ENCODE measurements at places on chromosomes 2 and 18. TPM values are rescaled to one million over a fixed set of nuclear protein-coding genes. Genes with fewer than 3 reads are reported as not detected.

Gene GALNT14
- 27.4 TPM for polyA plus RNA-seq

- no peaks in the 10 kb centered on the region for H3K27me3 ChIP-seq
- H3K27ac ChIP-seq: no peak overlapping the region
- H3K36me3 ChIP-seq: no peaks in the 10 kb centered on the region
- no peak for DNase-seq
These were observed 375.0 kb upstream of the ZEB2 start for GRCh38 chr2:144894612-144895599.

Gene AGPS
- 14.1 TPM for polyA plus RNA-seq

DNA sequence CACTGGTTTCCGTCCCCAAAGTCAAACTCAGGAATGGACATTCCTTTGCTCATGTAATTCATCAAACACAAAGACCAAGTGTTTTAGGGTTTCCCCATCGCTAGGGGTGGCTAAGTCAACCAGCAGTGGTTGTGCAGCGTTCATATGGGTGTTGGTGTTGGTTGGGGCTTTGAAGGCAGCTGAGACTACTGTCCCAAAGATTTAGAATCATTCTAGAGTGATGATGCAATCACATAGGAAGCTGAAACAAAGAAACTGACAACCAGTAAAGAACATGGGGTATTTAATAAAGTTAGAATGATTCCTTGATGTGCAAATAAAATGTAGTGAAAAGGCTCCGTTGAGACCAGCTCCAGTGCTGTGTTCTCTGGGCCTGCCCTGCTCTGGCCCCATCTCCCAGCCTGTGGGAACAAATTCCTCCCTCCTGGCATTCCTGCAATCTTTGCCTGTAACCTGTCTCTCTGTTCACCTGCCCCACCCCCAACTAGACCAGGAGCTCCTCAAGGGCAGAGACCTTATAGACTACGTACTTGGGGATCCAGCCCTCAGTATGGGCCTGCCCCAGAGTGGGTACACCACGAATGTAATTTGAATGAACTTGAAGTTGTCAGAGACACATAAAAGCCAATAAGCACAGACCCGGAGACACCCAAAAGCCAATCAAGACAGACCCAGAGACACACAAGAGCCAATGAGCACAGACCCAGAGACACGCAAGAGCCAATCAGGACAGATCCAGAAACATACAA lies 191.7 kb upstream of the TWIST2 start:
- H3K27me3 ChIP-seq: peaks cover 3% of the 10 kb centered on the region
- H3K4me3 ChIP-seq: no peak overlapping the region
- H3K36me3 ChIP-seq: no peaks in the 10 kb centered on the region
- H3K27ac ChIP-seq: no peak overlapping the region
- no peak for DNase-seq

Gene TEX44
- not detected for polyA plus RNA-seq

- H3K4me1 ChIP-seq: peaks cover 13% of the 10 kb centered on the region
- H3K27ac ChIP-seq: no peak overlapping the region
- no peaks in the 10 kb centered on the region for H3K36me3 ChIP-seq
- no peaks in the 10 kb centered on the region for H3K27me3 ChIP-seq
These were observed 68.8 kb downstream of the LTBP1 start for GRCh38 chr2:33015421-33016142.

DNA sequence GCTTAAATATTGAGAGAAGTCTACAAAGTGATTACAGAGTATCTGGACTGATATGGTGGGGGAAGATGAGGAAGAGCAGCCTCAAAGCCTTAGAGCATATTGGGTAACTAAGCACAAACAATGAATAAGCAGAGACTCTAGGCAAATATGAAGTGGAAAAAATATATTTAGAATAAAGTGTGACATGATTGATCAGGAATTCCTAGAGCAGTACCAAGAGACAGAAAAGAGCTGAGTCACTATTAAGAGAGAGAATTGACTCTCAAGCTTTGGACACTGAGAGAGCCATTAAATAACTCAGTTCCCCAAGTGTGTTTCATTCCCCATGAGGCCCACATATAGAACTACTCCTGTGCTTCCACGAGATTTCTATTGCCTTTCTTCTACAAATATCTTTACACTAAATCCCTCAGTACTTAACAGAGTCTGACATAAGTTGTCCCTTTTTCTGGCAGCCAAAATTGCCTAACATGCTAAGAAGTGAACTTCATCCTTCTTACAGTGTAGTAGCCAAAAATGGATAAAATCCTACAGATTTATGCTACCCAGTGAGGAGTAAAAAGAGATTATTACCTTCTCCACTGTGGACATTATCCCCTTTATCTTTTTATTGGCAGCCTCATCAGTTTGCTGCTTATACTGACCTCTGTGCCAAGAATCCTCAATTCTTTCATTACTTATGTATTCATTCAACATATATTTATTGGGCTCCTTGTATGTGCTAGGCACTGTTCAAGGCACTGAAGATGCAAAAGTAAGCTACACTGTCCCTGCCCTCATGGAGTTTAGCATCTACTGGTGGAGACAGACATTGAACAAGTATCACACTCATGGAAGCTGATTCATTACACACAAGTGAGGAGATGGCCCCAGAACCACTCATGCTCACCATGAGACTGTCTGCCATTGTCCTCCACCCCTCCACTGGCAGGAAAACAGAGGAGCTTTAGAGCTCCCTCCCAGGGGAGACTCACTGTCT lies 45.4 kb downstream of the SLC40A1 start:
- H3K36me3 ChIP-seq: no peaks in the 10 kb centered on the region
- H3K4me1 ChIP-seq: no peaks in the 10 kb centered on the region
- H3K27ac ChIP-seq: no peak overlapping the region
- DNase-seq: no peak
- no peak overlapping the region for H3K4me3 ChIP-seq

- peaks cover 14% of the 10 kb centered on the region for H3K36me3 ChIP-seq
- H3K27ac ChIP-seq: no peak overlapping the region
- no peak for DNase-seq
These were observed 104.9 kb downstream of the ZNF236 start for GRCh38 chr18:76927223-76927725.

All from keratinocyte (primary cell).